ENCODE measurements at places on chromosomes 1 and 21.

DNA sequence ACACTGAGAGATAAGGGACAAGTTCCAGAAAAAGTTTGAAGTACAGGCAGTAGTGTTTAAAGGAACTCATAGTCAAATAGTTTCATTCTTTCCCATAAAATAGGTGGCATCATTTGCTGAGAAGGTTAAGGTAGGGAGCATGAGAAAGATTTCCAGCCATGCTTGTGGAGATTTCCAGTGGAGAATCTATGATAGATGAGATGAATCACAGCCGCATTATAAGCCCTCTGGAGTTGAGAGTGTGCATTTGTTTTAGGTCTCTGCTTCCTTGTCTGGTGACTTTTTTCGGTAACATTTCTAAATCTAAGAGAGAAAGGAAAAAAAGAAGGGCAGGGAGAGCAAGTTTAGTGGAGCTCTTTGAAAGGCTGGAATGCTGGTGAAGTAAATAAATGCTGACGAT lies 108.7 kb downstream of the DISP1 start:
- DNase-seq = no peak

DNA sequence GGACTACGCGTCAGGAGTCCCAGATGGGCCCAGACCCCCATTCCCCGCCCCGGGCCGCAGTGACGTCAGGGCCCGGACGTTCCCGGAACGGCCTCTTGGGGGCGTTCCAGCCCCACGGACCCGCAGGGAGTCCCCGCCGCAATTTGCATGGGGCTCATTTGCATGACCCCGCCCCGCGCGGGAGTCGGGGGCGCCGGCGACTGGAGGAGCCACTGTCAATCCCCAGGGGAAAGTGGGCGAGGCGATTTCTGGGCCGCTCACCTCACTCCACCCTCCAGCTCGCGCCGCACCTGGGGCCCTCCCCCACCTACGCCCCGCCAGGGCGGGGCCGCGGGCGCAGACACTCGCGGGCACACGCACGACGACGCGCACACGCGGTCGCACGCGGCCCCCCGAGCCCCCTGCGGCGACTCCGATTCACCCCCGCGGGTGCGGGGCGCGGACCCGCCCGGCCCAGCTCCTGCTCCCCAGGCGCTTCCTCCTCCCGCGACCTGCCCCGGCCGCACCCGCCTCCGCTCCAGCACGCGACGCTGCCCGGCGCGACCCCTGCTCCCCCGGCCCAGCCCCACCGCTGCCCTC lies 13.2 kb downstream of the AGRN start:
- DNase-seq = peak; percentile 89

DNA sequence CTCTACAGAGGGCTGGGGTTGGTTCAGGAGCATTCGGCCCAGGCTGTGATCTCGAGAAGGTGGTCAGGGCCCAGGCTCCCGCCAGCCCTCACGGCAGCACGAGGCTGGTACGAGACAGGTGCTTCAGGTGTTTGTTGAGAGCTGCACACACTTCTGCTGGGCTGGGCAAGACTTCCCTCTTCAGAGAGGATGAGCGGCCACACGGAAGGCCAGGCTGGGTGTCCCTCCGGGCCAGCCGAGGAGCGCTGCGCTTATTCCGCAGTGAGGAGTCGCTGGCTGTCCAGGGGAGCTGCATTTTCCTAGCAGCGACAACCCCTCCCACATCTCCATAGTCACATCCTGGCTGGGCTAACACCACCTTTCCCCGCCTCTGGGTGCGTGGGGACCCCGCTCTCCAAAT lies 50.5 kb downstream of the PDE9A start:
- DNase-seq = no peak

GRCh38 chr1:221192055-221192454 lies 312.8 kb downstream of the HLX start:
- no peak for DNase-seq

GRCh38 chr1:239719642-239720258 lies 333.4 kb downstream of the CHRM3 start:
- DNase-seq = peak; percentile 3

- DNase-seq = no peak
Observed at GRCh38 chr1:227920896-227921295, 26.8 kb downstream of the WNT9A start.

- no peak for DNase-seq
Observed at GRCh38 chr1:59063501-59063900, 233.4 kb upstream of the FGGY start.

DNA sequence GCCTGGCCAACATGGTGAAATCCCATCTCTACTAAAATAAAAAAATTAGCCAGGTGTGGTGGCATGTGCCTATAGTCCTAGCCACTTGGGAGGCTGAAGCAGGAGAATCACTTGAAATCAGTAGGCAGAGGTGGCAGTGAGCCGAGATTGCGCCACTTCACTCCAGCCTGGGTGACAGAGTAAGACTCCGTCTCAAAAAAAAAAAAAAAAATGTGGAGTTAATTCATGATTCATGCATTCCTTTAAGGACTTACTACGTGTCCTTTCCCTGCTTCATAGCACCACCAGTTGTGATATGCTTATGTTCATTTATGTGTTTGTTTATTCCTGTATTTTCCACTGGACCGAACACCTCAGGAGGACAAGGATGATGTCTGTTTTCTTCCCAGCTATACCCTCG lies 12.7 kb upstream of the PRELP start:
- DNase-seq = no peak

Measured in effector CD8-positive, alpha-beta T cell (primary cell).